ENCODE measurements at places on chromosomes 1 and 21.

DNA sequence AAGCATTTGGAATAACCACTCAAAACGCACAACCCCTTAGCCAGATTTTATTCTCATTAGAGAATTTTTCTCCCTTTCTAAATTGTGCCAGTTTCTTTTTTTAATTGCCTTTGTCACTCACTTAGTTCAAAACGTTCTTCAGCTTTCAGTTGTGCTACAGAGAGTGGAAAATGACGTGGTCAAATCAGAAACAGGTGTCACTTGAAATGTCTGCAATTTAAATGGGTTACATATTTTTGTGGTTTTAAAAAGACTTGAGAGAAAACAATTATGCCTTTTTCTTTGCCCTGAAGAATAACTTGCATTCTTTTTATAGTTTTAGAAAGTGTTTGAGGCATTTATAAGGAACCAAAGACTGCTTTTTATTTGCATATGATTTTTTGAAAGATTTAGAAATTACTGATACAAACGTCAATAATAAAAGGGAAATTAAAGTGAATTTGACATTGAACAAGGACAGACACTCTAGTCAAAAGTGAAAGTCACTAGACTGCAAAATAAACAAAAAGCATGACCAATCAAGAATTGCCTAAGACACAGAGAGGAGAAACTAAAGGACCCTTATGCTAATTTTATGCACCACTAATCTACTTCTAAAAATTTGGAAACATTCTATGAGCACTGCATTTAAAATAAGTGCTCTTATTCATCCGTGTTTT, 191.0 kb downstream of the TPR start:
- no peak for DNase-seq

DNA sequence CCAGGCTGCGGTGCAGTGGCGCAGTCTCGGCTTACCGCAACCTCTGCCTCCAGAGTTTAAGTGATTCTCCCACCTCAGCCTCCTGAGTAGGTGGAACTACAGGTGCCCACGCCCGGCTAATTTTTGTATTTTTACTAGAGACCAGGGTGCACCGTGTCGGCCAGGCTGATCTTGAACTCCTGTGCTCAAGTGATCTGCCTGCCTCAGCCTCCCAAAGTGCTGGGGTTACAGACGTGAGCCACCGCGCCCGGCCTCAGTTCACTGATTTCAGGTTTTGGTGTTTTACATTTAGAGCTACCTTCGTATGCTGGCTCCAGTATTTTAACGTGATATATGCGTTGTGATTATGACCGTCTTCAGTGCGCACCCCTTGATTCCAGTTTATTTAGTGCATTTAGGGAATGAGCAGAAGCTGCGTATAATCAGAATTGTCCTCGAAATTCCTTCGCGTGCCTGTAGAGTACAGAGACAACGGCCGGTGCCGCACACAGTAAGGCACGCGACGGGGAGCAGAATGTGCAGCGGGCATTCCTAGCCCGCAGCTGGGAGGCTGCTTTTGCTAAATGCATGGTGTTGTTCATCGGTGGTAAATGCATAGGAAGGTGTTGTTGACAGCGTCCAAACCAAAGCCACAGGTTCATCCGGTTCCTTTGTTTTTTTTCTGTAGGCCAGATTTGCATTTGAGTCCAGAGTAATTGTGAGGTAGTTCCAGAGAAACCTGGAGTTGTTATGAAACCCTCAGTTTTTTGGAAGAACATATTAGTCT, 48.9 kb upstream of the DIP2A start:
- DNase-seq = no peak

GRCh38 chr1:156859523-156860112, 701 bp upstream of the INSRR start:
- no peak for DNase-seq

DNA sequence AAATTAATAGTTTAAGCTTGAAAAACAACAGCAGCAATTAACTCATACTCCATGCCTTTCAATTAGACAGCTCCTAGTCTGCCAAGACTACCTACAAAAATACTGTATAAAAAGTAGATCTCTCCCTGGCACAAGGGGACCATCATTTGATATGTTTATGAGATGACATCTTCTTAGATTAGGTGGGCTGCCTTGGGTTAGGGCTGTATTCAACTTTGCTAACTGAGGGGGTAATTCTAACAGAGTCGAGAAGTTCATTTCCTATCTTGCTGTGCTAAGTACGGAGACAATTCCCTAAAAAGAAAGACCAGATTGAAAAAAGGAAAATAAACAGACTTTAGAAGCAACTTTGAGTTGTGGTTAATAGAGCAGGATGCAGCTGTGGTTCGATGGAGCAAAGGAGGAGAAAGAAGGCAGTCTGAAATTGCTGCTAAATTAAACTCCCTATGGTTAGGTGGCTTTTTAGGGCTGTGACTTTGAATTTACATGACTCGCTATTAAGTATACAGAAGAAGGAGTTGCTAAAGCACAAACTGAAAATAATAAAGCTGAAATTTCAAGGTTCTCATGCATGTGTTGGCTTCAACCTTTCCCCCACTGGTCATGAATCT, 75.4 kb downstream of the CDC7 start:
- DNase-seq = no peak

GRCh38 chr1:21264898-21265297, 25.4 kb downstream of the ECE1 start:
- no peak for DNase-seq

GRCh38 chr21:31866077-31866511, 6.7 kb upstream of the HUNK start:
- DNase-seq = peak; percentile 86

DNA sequence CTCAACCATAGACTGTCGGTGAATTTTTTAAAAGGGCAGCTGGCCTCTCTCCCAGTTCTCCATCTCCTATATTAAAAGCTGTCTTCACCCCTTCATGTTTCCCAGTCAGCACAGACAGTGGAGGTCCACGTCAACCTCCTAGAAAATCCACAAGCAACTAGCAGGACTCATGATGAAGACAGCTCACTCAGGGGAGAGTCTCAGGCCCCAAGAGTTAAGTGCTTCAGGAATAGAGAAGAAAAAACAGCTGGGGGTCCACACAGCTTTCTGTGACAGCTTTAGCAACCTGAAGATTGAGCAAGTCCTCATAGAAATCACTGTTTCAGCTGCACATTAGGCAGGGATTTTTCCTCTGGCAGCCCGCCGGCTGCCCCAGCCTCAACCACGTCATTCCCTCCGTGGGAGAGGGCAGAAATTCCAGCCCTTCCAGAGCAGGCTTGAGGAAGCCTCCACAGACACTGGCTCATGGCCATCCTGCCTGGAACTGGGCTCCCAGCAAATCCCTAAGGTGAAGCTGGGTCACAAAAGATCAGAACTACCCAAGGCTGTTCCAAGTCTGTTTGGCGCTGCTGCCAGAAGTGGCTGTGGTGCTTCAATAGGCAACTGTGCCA, 15.2 kb downstream of the GPR161 start:
- DNase-seq = no peak

DNA sequence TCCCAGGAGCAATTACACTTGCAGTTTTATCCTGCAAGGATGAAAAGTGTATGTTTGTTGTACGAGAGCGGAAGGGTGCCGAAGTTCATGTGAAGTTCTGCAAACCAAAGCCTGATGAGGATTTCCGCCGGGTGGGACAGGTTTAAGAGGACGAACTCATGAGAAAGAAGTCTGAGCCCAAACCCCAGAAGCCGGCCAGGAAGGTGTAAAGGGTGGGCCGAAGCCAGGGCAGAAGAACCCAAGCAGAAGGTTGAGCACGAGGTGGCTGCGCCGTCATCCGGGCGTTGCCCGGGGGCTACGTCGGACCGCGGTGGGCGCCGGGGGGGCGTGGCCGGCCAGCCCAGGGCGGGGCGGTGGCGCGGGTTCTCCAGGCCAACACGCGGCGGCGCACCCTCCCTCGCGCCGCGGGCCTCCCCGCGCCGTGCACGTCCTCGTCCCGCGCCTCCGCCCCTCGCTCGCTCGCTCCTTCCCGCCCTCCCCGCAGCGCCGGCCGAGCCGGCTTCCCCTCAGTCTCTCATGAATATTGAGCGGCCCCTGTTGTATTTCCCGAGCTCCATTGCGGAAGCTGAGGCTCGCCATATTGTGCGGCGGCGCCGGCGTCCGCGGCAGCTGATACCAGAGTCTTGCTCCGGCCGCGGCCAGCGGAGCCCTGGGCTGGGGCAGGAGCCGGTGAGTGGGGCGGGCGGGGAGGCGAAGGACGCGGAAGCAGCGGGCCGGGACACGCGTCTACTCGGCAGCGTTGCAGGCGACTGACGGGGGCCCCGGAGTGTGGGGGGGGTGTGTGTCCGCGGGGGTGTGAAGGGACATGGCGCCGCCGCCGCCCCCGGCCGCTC, at the start of gene RNF2:
TSS of gene RNF2 (plus strand) at position 578 of the 833 bp plus-strand sequence. CDS start 41,996 bp downstream, outside the sequence.
- DNase-seq = peak; percentile 87

DNA sequence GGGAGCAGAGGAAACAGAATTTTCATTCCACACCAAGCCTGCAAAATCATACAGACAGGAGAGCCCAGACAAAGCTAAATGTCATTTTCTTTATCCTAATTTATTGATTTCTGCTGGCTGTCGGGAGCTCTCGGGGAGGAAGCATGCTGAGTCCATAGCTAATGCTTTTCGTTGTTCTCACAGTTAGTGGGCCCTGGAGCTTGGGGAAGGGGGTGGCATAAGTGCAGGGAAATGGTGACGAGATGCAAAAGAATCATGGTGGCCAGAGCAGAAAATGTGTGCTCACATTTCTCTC, 202.4 kb downstream of the TOMM20 start:
- DNase-seq = no peak

DNA sequence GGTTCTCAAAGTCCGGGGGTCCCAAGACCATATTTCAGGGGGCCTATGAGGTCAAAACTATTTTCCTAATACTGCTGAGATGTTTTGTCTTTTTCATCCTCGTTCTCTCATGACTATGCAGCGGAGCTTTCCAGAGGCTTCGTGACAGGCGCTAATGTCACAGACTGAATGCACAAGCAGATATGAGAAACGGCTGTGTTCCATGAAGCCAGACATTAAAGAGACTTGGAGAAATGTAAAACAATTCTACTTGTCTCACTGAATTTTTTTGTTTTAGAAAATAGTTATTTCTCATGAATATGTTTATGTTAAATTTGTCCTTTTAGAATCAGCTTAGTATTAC, 10.3 kb downstream of the PIGP start:
- DNase-seq = no peak

DNA sequence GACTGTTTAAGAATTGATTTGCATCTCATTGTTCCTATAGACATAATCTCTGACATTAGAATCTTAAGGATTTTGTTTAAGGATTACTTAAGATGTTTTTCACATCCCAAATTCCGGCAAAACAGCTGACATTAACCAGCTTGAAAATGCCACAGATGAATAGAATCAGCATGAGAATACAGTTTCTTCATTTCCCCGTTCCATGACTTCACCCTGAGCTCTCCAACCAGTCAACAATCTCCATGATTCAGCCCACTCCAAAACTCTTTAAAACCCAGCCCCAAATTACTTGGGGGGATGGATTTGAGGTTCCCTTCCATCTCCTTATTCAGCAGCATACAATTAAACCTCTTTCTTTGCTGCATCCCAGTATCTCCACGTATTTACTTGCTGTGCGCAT, 201.0 kb downstream of the LYPLAL1 start:
- no peak for DNase-seq

DNA sequence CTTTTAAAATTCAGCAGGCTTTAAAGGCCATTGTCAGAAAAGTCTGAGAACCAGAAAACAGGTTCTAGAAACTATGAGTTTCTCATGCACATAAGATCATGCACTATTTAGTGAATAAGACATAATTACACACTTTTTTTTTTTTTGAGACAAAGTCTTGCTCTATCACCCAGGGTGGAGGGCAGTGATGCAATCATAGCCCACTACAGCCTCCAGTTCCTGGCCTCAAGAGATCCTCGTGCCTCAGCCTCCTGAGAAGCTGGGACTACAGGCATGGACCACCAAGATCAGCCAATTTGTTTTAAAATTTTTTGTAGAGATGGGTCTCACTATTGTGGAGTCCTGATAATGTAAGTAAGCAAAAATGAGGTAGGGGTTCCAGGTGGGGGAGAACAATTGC, 134.9 kb downstream of the VAV3 start:
- no peak for DNase-seq

GRCh38 chr1:243850202-243850451, at the start of gene AKT3:
AKT3 (minus strand) TSS chr1:243850243; CDS start chr1:243843170, 7,073 bp downstream.
- peak; percentile 88 for DNase-seq

- no peak for DNase-seq
These were observed 26.7 kb downstream of the SLC26A9 start for GRCh38 chr1:205916541-205916940.

DNA sequence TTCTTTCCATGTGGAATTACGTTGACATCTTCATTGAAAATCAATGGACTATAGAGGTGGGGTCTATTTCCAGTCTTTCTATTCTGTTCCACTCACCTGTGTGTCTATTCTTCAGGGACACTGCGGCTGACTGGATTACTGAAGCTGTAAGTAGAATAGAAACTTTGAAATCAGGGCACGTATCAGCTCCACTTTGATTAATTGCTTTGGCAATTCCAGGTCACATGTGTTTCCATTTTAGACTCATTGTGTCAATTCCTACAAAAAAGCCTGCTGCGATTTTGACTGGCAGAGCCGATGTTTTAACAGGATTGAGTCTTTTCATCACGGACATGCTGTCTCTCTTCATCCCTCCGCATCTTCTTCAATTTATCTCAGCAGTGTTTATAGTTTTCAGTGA, 20.9 kb upstream of the RNF223 start:
- DNase-seq = no peak

DNA sequence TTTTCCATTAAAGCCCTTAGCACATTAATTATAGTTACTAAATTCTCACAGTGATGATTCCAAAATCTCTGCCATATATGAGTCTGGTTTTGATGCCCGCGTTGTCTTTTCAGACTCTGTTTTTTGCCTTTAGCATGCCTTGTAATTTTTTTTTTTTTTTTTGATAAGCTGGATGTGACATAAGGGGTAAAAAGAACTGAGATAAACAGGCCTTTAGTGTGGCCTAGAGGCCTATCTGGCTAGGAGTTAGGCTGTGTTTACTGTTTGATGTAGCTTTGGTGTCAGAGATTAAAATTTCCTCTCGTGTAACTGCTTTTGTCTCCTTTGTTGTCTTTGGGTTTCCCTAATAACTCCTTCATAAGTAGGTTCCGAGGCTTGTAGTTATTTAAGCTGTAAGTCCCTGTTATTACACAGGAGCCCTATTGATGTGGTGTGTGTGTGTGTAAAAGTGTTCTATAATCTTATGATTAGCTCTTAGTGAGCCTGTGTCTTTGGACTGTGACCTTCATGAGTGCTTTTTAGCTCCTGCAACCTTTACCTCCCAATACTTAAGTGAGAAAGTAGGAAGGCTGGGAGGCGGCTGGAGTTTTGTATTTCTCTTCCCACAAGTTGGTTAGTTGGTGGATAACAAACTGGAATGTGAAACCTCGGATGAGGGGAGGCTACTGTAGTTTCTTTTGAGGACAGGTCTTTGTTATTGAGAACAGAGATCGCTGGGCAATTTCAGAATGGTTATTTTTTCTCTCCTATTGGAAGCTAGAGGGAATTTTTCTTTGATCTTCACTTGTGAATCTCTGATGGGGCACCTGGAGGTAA, 19.3 kb downstream of the HS2ST1 start:
- DNase-seq = peak; percentile 71

DNA sequence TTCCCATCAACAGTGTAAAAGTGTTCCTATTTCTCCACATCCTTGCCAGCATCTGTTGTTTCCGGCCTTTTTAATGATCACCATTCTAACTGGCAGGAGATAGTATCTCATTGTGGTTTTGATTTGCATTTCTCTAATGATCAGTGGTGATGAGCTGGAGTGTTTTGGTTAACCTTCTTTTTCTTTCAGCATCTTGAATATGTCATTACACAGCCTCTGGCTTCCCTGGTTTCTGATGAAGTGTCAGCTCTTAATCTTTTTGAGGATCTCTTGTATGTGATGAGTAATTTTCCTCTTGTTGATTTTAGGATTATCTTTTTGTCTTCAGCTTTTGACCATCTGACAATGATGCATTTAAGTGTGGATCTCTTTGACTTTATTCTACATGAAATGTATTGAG, 133.2 kb upstream of the GRIK3 start:
- DNase-seq = no peak

- no peak for DNase-seq
These were observed 830 bp upstream of the PRDX1 start for GRCh38 chr1:45522324-45523104.

All from hematopoietic multipotent progenitor cell treated with erythropoietin and hydrocortisone succinate and interleukin-3 and kit ligand, for 6 days (in vitro differentiated cells).